Effector memory CD8-positive, alpha-beta T cell (primary cell): ENCODE measurements at places on chromosomes 2 and 18.

DNA sequence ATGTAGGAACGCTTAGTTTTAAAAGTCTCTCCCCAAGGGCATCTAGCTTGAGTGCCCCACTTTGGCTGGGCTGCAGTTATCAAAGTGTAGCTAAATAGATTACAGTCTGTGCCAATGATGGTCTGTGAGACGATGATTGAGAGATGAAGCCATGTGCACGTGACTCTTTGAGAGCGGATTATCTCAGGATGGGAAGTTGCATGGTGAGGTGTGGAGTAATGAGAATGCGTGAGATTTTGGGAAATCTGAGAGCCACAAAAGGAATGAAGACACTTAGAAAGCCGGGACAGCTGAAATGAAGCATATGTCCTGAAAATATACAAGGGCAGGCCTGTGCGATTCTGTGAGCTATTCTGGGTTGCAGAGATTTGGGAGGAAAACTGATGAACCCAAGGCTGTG lies 370.0 kb downstream of the TGIF1 start:
- no peak for DNase-seq
- H3K27me3 ChIP-seq: peaks cover 39% of the 10 kb centered on the region
- no peak overlapping the region for H3K4me3 ChIP-seq
- H3K36me3 ChIP-seq: no peaks in the 10 kb centered on the region

DNA sequence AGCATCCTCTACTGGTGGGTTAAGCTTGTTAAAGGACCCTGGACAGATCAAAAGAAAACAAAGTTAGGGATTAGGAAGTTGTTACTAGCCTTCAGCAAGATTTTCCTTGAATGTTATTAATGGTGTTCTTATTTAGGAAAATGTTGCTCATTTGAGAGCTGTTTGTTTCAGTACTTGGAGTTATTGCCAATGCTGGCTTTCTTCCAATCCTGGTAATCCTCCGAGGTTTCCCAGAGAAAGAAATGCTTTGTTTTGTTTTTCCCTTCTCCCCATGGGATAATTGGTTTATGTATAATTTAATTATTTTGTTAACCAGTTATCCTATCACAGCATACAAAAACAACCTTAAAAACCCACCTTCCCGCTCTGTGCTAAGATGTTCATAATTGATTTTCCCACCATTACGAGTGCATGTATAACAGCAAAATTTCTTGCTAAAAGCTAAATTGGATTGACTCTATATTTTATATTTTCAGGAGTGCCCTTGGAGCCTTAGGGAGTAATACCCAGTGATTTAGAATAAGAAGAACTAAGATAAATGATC lies 79.8 kb downstream of the MGAT5 start:
- peaks cover 8% of the 10 kb centered on the region for H3K36me3 ChIP-seq
- no peaks in the 10 kb centered on the region for H3K27me3 ChIP-seq
- peaks cover 3% of the 10 kb centered on the region for H3K4me1 ChIP-seq
- H3K4me3 ChIP-seq: no peak overlapping the region
- no peak for DNase-seq

- no peaks in the 10 kb centered on the region for H3K27me3 ChIP-seq
- no peak overlapping the region for H3K4me3 ChIP-seq
- H3K27ac ChIP-seq: no peak overlapping the region
- no peak for DNase-seq
- no peaks in the 10 kb centered on the region for H3K4me1 ChIP-seq
These were observed 32.7 kb downstream of the CARF start for GRCh38 chr2:202944816-202945215.

DNA sequence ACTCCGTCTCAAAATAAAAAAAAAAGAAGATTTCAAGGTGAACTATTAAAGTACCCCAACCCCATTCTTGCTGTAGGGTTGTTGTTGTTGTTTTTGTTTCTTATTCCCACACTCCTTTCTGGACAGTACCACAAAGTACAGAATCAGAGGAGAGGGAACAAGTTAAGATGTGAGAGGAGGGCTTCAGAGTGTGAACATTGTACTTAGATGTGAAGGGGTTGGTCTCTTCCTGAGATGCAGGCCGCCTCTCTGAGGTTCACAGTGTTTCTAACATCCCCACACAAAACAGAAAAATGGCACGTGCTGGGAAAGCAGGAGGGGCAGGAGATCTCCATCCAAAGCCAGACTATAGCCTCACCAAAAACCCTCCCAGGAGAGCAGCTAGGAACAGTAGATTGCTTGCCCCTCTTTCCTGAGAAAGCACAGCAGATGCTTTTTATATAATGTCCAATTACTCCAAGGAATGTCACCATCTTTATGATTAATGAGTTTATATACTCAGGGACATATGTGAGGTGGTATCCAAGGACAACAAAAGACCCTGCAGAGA lies 22.6 kb downstream of the ADD2 start:
- H3K4me3 ChIP-seq: no peak overlapping the region
- H3K27ac ChIP-seq: no peak overlapping the region
- peaks cover 62% of the 10 kb centered on the region for H3K27me3 ChIP-seq
- no peaks in the 10 kb centered on the region for H3K36me3 ChIP-seq

- no peak overlapping the region for H3K4me3 ChIP-seq
- DNase-seq: no peak
- peaks cover 4% of the 10 kb centered on the region for H3K4me1 ChIP-seq
These were observed 84.2 kb upstream of the DNER start for GRCh38 chr2:229798446-229799155.

GRCh38 chr2:85154048-85154753 lies 21.0 kb downstream of the TCF7L1 start:
- H3K27ac ChIP-seq: no peak overlapping the region
- no peaks in the 10 kb centered on the region for H3K4me1 ChIP-seq
- DNase-seq: no peak
- peaks cover 31% of the 10 kb centered on the region for H3K27me3 ChIP-seq
- no peak overlapping the region for H3K4me3 ChIP-seq

GRCh38 chr2:215775106-215775505 lies 238.2 kb downstream of the MREG start:
- no peak overlapping the region for H3K27ac ChIP-seq
- peaks cover 31% of the 10 kb centered on the region for H3K27me3 ChIP-seq
- H3K4me3 ChIP-seq: no peak overlapping the region
- H3K4me1 ChIP-seq: no peaks in the 10 kb centered on the region
- DNase-seq: no peak

DNA sequence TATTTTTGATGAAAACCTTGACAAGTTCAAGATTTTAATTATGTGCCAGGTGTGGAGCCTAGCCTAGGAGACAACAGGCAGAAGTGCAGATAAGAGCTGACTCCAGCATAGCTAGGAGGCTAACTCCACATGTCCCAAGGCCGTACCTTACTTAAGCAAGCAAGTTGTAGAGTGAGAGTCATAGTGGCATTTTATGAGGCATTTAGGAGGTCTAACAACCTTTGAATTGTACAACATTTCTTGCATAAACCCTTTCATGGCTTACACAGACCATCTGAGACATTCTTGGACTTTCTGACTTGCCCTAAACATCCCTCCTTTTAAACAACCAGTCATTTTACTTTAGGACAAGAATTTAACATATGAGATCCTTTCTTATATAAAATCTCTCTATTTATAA lies 8.3 kb upstream of the SUCLG1 start:
- H3K4me3 ChIP-seq: no peak overlapping the region
- no peaks in the 10 kb centered on the region for H3K27me3 ChIP-seq
- H3K27ac ChIP-seq: no peak overlapping the region
- no peaks in the 10 kb centered on the region for H3K36me3 ChIP-seq
- no peak for DNase-seq

- no peak for DNase-seq
- H3K27ac ChIP-seq: no peak overlapping the region
- H3K36me3 ChIP-seq: no peaks in the 10 kb centered on the region
These were observed 421.3 kb downstream of the LPIN1 start for GRCh38 chr2:12167525-12168317.

DNA sequence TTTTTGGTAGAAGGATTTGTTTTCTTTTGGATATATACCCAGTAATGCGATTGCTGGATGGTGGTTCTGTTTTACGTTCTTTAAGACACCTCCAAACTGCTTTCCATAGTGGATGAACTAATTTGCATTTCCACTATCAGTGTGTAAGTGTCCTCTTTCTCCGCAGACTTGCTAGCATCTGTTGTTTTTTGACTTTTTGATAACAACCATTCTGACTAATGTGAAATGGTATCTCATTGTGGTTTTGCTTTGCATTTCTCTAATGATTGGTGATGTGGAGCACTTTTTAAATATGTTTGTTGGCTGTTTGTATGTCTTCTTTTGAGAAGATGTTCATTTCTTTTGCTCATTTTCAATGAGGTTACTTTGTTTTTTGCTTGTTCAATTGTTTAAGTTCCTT lies 260.9 kb upstream of the CWC22 start:
- H3K27me3 ChIP-seq: no peaks in the 10 kb centered on the region
- no peak overlapping the region for H3K4me3 ChIP-seq
- DNase-seq: no peak
- no peaks in the 10 kb centered on the region for H3K36me3 ChIP-seq
- no peaks in the 10 kb centered on the region for H3K4me1 ChIP-seq

DNA sequence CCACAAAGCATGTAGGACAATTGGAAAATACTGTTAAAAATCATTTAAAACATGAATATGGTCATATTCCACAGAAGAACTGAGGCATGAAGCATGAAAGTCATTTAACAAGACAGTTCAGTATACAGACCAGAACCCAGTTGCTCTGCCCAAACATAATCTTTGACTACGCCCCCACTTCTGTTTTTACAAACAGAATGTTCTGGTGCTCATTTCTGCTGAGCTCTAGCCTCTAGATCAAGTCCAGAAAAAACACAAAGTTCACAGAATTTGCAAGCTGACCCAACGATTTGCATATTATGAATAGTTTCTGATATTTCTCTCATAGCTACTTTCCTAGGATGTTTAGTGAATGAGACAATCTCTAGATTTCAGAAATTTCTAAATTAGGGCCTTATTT lies 424.9 kb downstream of the PID1 start:
- H3K27ac ChIP-seq: no peak overlapping the region
- no peak for DNase-seq
- H3K36me3 ChIP-seq: no peaks in the 10 kb centered on the region
- H3K4me1 ChIP-seq: no peaks in the 10 kb centered on the region

GRCh38 chr2:225464346-225465025 lies 65.0 kb downstream of the NYAP2 start:
- peak overlapping the region; percentile 90 for H3K4me3 ChIP-seq
- no peaks in the 10 kb centered on the region for H3K27me3 ChIP-seq
- H3K4me1 ChIP-seq: peaks cover 26% of the 10 kb centered on the region
- H3K36me3 ChIP-seq: no peaks in the 10 kb centered on the region
- H3K27ac ChIP-seq: peak overlapping the region; percentile 94

GRCh38 chr2:11753886-11754699 lies 7.7 kb downstream of the LPIN1 start:
- peaks cover 35% of the 10 kb centered on the region for H3K36me3 ChIP-seq
- peak overlapping the region; percentile 92 for H3K27ac ChIP-seq
- peaks cover 64% of the 10 kb centered on the region for H3K4me1 ChIP-seq
- peak; percentile 54 for DNase-seq
- peak overlapping the region; percentile 84 for H3K4me3 ChIP-seq
- H3K27me3 ChIP-seq: no peaks in the 10 kb centered on the region

DNA sequence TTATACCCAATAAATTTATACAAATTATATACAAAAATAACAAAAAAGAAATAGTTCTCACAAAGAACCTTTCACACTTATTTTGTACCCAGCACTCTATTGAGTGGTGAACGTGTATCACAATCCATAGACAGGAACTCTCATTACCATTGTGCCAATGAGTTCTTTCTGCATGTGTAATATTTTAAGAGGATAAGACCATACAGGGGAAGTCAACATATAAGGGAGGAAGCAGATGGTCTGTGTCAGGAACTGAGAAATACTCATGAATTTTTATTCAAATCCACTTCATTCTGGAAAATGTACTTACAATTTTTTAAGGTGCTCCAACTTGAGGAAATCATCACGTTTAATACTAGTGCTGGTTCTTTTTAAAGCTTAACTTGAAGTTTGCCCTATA lies 27.1 kb upstream of the ELOA2 start:
- no peaks in the 10 kb centered on the region for H3K4me1 ChIP-seq
- no peak overlapping the region for H3K4me3 ChIP-seq
- H3K27ac ChIP-seq: no peak overlapping the region
- H3K36me3 ChIP-seq: no peaks in the 10 kb centered on the region

- H3K4me1 ChIP-seq: no peaks in the 10 kb centered on the region
- H3K27me3 ChIP-seq: peaks cover 27% of the 10 kb centered on the region
- no peak overlapping the region for H3K27ac ChIP-seq
- no peak overlapping the region for H3K4me3 ChIP-seq
These were observed 49.1 kb upstream of the SLC14A2 start for GRCh38 chr18:45566025-45566740.

GRCh38 chr2:157806426-157807077 lies 69.6 kb downstream of the ACVR1 start:
- no peak overlapping the region for H3K27ac ChIP-seq
- H3K4me3 ChIP-seq: no peak overlapping the region
- no peaks in the 10 kb centered on the region for H3K4me1 ChIP-seq
- no peaks in the 10 kb centered on the region for H3K27me3 ChIP-seq

DNA sequence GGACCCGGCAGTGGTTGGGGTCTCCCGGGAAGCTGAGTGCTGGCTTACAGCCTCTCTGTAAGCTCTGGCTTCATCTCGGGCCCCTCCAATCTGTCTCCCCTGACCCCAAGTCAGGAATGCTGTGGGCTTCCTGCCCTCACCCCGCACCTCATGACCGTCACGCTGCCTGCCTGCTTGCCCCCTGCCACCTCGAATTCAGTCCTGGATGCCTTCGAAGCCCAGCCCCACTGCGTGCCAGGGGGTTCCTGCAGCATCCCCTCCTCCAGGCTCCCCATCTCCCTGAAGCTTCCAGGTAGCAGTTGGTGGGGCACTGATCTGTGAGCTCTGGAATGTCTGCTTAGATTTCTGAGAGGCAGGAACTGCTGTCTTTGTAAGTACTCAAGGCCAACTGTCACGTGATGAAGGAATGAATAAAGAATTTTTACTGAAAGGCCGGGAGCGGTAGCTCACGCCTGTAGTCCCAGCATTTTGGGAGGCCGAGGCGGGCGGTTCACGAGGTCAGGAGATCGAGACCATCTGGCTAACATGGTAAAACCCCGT lies 6.5 kb downstream of the CLHC1 start:
- no peak for DNase-seq
- peaks cover 12% of the 10 kb centered on the region for H3K36me3 ChIP-seq
- H3K4me3 ChIP-seq: no peak overlapping the region
- H3K27ac ChIP-seq: peak overlapping the region; percentile 75

DNA sequence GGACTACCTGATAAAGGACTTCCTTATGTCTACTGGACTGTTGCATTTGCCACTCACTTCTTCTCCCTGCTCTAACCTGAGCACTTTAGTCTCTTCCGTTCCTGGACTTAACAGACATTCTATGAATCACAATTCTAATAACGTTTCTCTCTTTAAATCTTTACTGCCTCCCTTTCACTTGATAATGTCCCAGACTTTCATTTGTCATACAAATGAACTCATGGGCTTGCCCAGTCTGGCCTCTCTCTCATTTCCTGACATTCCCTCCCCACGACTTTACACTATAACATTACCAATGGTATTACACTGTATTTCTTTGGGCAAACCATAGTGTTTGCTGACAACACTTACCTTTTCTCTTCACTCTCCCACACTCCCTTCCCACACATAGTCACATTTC lies 540.7 kb upstream of the TMEFF2 start:
- no peaks in the 10 kb centered on the region for H3K36me3 ChIP-seq
- no peaks in the 10 kb centered on the region for H3K27me3 ChIP-seq

- no peaks in the 10 kb centered on the region for H3K4me1 ChIP-seq
- no peak for DNase-seq
- H3K4me3 ChIP-seq: no peak overlapping the region
- peak overlapping the region; percentile 22 for H3K27ac ChIP-seq
- no peaks in the 10 kb centered on the region for H3K27me3 ChIP-seq
These were observed 1155.6 kb downstream of the LRP1B start for GRCh38 chr2:140975237-140975636.

- no peaks in the 10 kb centered on the region for H3K27me3 ChIP-seq
- no peaks in the 10 kb centered on the region for H3K4me1 ChIP-seq
- H3K27ac ChIP-seq: no peak overlapping the region
- no peak overlapping the region for H3K4me3 ChIP-seq
- H3K36me3 ChIP-seq: no peaks in the 10 kb centered on the region
These were observed 311.6 kb downstream of the DSC3 start for GRCh38 chr18:30730915-30731314.
